Fibroblast of upper back skin (primary cell): ENCODE measurements at places on chromosomes 7 and 10.

GRCh38 chr10:127867805-127868204 lies 24.9 kb downstream of the CLRN3 start:
- no peak for DNase-seq

DNA sequence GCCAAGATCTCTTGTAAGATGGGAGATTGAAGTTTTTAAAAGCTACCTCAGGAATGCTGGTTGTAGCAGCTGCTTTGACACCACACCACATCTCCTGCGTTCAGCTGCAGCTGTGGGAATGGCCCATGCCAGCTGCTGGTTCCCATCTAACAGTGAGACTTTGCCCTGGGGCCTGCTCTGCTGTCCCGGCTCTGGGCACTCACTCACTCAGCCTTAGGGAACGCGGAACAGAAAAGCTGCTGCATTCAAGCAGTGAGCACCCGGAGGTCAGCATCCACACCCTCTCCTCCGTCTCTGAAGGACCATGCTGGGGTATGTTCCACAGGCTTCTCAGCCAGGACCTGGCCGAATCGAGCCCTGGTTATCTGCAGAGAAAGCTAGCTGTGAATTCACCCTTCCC lies 197.1 kb upstream of the CXCL12 start:
- DNase-seq: no peak

DNA sequence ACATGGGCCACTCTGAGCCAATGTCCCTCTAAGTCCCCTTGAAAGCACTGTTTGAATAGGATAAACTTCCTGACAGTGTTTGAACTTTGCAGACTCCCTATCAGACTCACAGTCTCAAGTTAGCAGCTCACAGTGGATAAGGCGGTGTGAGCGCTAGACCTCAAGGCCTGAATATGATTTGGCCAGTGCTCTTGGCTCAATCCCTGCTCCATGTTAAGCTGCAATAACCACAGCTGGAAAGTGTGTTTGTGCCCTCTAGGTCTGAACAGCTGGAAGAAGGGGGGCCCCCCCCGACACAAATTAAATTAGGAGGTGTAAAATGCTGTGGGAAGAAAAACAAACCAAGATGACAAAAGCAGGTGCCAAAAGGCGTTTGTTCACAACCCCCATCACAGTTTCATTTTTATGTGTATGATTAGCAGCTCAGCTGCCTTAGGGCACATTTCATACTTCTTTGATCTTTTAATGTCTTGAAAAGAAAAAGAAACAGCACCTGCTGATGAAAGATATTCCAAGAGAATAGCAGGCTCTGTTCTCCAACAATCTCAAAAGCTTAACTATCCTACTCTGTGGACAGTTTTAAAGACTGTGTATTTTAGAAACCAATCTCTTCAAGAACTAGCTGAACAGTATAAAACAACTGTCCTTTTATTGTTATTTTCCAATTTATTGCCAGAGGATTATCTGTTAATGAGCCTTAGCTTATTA lies 167.6 kb downstream of the SNX13 start:
- DNase-seq: no peak

DNA sequence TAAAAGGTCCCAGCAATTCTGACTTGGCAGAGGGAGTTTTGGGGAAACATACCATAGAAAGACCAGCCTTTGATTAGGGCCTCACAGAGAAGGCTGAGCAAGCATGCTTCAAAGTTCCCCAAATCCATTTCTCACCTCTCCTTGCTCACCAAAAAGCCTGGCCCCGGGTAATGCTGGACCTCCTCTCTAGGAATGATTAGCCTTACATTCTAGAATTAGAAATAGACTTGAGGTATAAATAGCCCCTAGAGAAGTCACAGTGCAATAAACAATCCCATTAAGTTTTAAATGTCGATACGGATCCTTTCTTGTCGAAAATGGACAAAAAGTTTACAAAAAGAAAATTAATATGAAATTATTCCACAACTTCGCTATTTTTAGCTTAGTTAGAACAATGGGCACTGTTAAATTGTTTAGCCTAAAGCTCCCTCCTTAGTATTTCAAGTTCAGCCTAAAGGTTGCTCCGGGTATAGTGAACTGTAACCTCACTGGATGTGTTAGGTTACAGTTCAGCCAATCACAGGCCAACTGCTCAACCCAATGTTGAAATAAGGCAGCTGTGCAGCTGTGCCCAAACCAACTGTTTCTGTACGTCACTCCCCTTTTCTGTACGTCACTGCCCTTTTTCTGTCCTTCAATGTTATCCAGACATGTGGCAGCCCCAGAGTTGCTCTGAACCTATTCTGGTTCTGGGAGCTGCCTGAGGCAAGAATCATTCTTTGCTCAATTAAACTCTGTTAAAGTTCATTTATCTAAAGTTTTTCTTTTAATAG lies 7.9 kb upstream of the GSDME start:
- peak; percentile 14 for DNase-seq

GRCh38 chr7:140417456-140418155 lies 13.7 kb downstream of the RAB19 start:
- no peak for DNase-seq

DNA sequence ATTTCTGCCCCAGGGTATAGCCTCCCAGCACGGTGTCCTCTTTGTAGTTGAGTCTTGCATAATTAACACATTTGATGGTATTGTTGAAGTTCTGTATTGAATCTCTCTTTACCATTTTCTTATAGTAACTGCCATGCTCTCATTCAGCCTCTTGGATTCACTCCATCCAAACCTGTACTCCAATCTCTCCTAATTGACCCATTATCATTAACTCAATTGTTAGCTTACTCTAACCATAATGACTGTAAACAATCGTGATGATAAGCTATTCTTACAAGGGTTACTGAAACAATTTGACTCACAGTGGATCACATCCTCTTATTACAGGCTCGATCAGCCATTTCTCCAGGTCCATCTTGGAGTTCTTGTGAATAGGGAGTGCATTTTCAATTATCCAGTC lies 191.9 kb upstream of the AGK start:
- DNase-seq: no peak
